Central memory CD4-positive, alpha-beta T cell (primary cell): ENCODE measurements at places on chromosomes 16 and 17.
A peak's percentile ranks its signal among the peaks of the same experiment; 100 is the strongest.

GRCh38 chr16:2833776-2834175 lies 3.7 kb downstream of the ZG16B start:
- DNase-seq: no peak

GRCh38 chr17:62619417-62620155 lies 7.9 kb upstream of the MRC2 start:
- no peak for DNase-seq

- DNase-seq: no peak
Observed at GRCh38 chr17:58324056-58324408, 4.6 kb downstream of the TSPOAP1 start.

- DNase-seq: no peak
Observed at GRCh38 chr17:45256114-45256966, 5.6 kb downstream of the SPATA32 start.

GRCh38 chr17:44345454-44346026 lies 438 bp downstream of the GRN start:
- DNase-seq: peak; percentile 28

DNA sequence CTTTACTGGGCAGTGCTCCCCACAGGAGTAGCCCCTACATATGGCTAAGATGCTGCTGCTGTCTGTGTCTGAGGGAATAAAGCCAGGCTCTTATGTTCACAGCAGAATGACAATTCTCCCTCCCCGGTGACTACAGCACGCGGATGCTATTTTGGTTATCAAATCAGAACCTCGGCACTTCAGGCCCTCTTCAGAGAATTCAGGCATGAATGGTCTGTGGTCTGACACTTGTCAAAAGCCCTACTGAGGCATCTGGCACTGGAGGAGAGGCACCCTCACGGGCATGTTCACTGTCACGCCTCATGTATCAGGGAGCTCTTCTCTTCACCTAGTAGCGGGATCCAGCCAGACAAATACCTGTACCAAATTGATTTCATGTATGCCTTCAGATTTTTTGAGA lies 30.4 kb downstream of the KIAA0513 start:
- DNase-seq: no peak

- no peak for DNase-seq
Observed at GRCh38 chr17:2405247-2405926, 4.5 kb upstream of the MNT start.

DNA sequence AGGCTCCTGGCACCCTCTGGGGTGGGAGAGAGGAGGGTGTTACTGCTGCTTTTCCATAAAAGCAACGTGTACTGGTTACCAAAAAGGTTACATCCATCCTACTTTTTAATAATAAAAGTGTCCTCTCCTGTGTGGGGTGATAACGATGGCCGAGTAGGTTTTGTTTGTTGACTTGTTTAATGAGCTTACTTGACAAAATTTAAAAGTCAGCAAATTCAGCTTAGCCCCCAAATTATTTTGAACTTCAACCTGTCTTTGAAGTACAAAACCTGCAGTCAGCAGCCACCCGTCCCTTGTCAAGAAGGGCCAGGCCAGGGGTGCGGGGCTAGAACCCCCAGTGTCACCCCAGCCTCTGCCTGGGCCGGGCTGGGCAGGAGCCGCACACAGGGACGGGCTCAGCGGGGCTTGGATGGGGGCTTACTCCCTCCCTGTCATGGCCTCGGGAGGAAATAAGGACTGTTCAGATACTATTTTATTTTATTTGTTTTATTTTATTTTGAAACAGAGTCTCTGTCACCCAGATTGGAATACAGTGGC lies 103.9 kb upstream of the CHMP6 start:
- DNase-seq: no peak

GRCh38 chr17:79781012-79781650 lies 3.2 kb downstream of the CBX2 start:
- no peak for DNase-seq

DNA sequence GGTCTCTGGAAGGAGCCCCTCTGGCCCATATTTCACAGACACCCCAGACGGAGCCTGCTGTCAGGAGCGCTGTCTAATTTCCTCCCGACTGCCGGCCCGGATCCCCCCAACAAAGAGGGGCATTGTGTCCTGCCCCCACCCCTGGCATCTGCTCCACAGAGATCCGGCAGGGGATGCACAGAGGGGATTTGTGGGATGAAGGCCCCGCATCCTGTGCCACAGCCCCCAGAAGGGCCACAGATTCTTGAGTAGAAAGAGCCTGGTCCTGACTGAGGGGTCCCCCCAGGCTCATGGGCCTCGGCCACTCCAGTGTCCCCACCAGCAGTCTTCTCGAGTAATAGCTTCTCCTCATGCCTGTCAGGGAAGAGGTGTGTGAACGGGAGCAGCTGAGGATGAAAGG lies 29.5 kb downstream of the MEOX1 start:
- no peak for DNase-seq

DNA sequence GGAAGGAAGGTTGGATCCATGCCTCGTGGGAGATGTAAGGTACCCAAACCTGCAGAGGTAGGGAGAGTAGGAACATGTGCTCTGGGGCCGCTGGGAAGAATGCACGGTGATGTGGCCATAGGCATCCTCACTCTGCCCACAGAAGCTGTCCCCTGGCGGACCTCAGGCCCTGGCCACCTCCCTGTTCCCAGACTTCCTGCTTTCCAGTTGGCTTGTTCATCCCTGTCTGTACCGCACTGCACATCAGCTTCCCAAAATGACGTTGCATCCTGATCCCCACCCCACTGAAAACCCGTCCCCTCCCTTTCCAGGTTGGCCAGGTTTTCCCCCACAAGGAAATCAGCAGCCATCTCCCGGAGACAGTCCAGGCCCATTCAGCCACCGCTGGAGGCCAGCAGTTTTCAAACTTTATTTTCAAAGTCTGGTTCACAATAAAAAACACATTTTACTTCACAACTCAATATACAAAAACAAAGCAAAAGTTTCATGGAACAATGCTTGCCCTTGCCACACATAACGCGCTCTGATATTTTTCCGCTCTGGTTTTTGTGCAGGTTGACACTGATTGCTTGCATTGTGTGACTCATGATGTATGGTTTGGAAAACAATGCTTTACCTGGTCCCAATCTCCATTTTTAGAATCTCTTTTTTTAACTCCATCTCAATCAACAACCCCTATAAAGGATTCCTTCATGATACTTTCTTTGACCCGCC lies 143.0 kb downstream of the GAS7 start:
- DNase-seq: no peak

DNA sequence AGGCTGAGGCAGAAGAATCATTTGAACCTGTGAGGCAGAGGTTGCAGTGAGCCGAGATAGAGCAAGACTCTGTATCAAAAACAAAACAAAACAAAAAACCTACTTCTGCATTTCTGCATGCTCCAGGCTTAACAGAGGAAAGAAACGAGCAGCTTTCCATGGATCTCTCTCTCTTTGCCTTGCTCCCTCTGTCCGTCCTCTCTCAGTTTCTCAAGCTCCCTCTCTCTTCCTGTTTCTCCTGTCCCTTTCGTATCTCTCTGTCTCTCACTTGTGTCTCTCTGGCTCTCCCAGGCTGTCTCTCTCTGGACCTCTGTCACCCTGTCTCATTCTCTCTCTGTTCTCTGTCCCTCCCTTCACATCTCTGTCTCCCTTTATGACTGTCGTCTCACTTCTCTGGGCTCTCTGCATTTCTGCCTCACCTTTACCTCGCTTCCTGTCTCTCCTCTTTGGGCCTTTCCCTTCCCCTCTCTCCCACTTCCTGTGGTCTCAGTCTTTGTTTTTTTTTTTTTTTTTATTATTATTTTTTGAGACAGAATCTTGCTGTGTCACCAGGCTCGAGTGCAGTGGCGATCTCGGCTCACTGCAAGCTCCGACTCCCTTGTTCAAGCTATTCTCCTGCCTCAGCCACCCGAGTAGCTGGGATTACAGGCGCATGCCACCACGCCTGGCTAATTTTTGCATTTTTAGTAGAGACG lies 4.1 kb upstream of the PITPNA start:
- peak; percentile 46 for DNase-seq

GRCh38 chr17:75565066-75565465 lies 22.5 kb upstream of the MYO15B start:
- no peak for DNase-seq

DNA sequence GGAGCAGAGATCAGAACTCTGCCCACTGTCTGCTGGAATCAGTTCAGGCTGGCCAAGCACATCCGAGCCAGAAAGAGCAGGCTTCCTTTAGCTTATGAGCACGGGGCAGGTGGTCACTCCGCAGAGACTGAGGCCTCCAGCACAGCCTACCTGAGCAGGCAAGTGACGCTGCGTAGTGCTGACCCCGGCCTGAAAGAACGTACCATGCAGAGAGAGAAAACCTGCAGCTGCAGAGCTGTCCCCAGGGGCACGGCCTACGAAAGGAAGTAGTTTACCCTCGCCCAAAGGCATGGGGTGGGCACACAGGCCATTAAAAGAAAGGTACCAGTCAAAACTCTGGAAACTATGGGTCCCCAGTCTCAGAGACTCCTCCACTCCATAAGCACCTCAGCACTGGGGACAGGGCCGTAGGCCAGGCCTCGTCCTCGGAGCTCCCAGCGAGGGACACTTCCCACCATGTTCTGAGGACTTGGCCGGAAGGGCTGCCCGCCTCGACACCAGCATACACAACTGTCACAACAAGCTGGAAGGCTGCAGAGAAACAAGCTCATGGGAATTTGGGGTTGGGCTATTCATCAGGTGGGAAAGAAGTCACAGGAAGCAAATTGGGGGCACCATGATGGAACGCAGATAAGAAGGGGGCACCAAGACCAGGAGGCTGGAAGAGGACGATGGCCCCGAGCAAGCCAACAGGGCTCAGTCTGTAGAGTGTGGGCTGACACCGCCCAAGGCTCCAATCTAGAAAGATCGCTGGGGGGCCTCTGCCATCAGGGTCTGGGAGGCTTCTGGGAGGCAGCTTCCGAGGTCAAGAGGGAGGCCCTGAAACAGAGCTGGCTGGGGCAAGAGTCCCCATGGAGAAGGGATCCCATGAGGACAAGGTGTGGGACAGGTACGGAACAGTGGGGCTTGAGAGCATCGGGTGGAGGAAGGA lies 21.2 kb downstream of the MEAK7 start:
- DNase-seq: no peak

DNA sequence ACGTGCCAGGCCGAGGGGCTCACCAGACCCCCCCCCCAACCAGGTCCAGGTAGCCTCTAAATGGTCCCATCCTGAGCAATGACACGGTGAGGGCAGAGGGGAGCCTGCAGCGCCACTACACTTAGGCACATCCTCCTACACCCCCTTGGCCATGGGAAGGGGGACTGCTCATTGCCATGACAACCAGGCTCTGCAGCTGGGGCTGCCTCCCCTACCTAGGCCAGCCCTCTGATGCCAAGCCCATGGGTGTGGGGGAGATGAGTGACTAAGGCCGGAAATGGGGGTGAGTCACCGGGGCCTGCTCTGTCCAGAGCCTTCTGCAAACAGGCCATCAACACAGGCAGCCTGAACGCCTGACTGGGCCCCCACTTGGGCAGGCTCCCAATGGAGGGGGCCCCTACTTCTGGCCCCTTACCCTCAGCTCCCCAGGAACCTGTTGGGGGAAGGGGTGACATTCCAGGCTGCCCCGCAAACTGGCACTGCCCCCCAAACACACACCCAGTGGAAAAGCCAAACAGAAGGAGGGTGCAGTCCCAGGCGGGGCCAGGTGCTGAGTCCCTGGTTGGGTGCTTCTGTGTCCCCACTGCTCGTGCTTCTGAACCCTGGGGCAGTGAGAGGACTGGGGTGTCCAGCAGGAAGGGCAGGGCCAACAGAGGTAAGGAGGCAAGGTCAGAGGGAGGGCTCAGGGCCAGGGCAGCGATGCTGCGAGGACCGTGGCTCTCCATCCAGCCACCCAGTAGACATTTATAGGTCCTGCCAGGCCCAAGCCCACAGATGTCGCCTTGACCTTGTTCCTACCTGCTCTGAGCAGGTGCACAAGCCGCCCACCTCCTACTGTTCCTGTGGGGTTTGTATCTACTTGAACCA lies 8.2 kb downstream of the PLCD3 start:
- DNase-seq: no peak

DNA sequence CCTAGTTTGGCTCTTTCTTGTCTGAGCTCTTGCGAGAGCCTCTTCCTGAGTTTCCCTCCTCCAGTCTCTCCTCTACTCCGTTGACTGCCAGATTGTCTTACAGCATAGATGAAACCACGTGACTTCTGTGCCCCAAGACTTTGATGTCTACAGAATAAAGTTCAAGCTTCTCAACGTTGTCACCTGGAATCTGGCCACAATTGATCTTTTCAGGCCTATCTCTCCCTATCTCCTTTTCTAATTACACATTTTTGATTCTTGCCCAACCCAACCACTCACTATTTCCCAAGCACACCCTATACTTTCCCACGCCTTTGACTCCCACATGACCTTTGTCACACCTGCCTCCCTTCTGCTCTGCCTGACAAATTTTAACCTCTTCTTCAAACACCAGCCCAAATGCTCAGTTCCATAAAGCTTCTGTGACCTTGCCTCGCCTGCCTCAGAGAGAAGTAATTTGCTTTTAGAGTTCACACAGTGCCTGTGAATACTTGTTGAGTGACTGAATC lies 52.4 kb upstream of the PMFBP1 start:
- no peak for DNase-seq

DNA sequence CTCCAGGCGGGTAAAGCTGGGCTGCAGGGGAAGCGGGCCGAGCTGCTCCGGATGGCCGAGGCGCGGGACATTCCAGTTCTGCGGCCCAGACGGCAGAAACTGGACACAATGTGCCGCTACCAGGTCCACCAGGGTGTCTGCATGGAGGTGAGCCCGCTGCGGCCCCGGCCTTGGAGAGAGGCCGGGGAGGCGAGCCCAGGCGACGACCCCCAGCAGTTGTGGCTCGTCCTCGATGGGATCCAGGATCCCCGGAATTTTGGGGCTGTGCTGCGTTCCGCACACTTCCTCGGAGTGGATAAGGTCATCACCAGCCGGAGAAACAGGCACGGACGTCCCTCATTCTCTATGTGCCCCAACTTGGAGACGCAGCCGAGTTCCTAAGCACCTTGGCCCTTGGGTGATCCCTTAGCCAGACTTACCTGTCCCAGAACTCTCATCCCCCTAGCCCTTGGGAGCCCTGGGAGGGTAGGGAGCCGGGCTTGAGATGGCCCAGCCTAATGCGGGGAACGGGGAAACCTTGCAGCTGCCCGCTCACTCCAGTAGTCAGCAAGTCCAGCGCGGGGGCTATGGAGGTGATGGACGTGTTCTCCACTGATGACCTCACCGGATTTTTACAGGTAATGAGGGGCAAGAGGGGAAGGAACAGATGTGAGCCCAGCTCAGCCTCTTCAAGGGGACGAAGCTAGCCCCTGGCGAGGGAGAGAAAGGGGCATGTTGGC lies 806 bp downstream of the MRM1 start:
- DNase-seq: no peak

GRCh38 chr16:66508248-66508913 lies 41.5 kb downstream of the TK2 start:
- no peak for DNase-seq

DNA sequence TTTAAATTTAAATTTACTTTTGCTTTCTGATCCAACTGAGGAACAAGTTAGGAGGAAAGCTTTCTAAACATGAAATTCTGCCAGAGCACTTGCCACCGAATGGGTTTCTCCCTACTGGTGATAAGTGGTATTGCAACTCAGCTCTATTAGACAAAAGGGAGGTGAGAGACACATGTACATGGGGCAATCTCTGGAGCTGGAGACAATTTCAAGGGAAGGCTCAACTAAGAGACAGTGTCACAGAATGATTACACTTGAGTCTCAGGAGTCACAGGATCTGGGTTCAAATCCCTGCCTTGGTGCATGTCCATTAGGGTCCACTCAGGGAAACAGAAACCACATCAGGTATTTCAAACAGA lies 37.4 kb downstream of the SOCS1 start:
- DNase-seq: no peak
